ENCODE measurements at places on chromosomes 7 and 10.

DNA sequence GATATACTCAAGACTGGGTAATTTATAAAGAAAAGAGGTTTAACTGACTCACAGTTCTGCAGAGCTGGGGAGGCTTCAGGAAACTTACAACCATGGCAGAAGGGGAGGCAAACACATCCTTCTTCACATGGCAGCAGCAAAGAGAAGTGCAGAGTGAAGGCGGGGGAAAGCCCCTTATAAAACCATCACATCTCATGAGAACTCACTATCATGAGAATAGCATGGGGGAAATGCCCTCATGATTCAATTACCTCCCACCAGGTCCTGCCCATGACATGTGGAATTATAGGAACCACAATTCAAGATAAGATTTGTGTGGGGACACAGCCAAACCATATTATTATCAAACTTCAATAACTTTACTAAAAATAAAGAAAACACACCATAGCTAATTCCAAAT, 30.4 kb upstream of the JAZF1 start:
- no peak for DNase-seq

DNA sequence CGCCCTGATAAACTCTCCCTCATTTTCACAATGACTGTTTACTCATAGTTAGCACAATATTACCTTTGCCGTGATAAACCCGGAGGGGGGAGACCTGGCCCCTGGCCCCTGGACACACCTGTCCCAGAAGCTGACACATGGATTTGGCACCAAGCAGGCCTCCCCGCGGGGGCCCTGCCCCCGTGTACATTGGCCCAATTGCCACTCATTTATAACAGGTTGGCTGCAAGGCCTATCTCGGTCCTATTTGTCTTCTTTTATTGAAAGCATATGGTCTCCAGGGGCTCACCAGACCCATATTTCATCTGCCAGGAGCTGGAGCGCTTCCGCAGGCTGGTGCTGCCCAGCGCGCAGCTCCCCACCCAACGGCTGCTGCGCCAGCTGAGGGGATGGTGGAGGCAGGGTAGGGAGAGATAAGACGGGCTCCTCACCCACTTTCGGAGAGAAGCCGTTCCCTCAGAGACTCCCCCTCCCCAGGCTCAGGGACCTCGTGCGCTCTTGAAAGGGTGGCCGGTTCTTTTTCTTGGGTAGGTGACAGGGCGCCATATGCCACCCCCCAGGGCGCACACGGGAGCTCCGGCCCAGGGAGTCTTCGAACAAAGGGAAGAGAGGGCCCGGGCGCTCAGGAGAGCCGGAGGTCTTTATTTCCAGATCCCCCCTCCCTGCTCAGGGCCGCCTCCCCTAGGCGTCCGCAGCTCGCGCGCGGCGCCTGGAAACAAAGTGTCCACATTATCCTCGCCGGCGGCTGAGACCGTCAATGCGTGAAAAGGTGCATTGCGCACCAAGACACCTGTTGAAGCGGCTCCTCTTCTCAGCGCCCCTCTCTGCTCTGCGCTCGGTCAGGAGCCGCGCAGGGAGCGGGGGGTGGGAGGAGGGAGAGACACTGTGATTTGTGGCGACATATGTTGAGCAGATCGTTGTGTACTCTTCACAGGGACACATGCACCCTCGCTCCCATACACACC, 4.3 kb upstream of the NEUROG3 start:
- peak; percentile 75 for DNase-seq

DNA sequence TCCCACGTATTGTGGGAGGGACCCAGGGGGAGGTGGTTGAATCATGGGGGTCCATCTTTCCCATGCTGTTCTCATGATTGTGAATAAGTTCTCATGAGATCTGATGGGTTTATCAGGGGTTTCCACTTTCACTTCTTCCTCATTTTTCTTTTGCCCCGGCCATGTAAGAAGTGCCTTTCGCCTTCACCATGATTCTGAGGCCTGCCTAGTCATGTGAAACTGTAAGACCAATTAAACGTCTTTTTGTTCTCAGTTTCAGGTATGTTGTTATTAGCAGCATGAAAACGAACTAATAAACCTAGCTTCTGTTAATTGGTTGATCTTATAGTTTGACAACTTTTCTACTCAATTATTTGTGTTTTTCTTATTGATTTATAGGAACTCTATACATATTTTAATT, 206.3 kb downstream of the NXPH1 start:
- DNase-seq: no peak

GRCh38 chr7:5050676-5051075, 5.0 kb downstream of the RBAK start:
- no peak for DNase-seq

- DNase-seq: no peak
Observed at GRCh38 chr7:43764039-43764761, 5.7 kb downstream of the BLVRA start.

GRCh38 chr7:149776289-149776688, 2.9 kb upstream of the ZNF467 start:
- DNase-seq: no peak

DNA sequence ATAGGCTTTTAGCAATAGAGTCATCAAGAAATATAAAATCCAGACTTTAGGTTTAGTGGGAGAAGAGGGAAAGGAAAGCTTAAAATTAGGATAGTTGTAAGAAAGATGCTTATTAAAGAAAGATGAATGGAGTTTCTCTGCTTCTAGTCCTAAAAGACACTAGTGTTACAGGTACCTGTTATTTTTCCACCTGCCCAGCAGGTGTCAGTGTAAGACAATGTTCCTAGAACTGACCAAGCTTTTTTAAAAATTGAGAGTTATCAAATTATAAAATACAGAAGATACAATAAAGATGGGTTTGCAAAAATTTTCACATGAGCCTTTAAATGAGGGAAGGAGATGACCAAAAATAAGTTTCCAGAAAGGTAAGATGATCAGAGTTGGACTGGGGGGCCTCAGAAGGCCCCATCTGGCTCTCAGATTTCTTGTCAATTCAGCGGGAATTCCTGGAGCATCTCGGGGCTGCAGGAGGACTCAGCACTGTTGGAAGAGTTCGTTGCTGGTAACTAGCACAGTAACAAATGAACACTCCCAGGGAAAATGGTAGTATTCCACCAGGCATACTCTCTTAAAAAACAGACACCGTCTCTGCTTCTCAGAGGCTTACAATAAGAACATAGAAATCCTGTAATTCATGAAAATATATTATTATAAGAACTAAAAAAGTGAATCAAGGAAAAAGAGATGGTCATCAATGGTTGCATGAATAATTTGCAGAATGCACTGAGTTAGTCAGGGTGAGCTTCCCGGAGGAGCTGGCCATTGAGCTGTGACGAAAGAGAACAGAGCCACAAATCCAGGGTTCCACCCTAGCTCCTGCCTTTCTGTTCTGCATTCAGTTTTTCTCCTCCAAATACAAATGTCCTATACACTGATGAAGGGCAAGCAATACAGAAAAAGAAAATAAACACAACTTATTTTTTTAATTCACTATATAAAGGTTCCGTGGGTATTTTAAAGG, 71.8 kb upstream of the PIK3CG start:
- DNase-seq: peak; percentile 11

DNA sequence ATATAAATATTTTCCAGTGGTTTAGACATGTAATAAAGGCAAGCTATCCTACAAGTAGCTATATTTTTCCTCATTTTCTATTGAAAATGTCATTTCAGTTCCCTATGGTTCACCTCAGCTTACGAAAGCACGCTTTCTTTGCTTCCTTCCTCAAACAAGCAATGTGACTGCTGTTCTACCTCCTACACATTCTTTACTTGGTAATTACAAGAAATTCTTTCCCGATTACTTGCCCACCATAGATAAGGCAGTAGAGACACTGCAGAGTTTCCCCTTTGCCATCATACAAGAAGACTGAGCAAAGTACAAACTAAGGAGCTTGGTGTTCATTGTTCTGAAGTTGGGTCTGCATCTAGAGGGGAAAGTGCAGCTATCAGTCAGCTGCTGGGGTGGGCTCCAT, 249.4 kb downstream of the CRPPA start:
- no peak for DNase-seq

DNA sequence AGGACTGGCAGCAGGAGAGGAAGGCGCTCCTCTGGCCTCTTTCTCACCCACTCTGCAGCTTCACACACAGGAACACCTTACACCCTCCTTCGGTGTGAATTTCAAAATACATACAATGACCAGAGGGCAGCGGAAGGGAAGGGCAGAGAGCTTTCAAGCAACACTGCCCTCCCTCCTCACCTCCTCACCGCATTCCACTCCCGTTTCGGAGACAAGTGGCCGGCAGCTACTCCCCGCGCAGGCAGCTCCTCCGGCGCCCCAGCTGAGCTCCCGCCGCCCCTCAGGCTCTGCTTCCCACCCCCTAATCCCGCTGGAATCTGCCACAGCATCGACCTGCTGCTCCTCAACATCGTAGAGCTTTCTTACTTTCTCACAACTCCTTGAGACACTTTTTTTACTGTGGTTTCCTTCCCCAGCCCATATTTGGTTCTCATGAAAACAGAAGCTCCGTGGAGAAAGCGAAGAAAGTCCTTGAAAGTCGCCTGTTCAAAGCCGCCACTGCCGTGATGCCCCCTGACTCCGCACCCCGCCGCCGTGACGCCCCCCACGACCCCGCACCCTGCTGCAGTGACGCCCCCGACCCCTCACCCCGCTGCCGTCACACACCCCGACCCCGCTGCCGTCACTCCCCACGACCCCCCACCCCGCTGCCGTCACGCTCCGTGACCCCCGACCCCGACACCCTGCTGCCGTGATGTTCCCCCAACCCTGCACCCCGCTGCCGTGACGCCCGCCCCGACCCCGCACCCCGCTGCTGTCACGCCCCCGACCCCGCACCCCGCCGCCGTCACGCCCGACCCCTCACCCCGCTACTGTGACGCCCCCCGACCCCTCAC, 14.6 kb upstream of the GPER1 start:
- DNase-seq: no peak

GRCh38 chr10:75043256-75044131, 68.0 kb upstream of the SAMD8 start:
- no peak for DNase-seq

GRCh38 chr10:132399117-132400035, 2.4 kb downstream of the PWWP2B start:
- DNase-seq: no peak

DNA sequence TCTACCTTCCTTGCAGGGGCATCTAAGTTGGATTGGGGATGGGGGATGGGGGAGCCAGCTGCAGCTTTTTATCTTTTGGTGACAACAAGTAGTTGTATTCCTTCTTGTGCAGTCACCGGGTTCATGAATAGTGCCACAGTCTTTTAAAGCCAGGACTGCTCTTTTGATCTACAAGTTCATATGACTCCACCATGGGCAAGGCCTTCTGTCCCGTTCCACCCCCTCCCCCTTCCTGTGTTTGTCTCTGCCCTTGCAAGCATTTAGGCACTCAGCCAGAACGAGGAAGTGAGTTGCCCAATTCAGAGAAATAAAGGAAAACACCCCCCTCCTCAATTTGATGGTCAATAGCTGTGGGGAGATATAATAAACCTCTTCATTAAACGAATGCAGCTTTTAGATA, 44.8 kb upstream of the EGR2 start:
- DNase-seq: no peak

GRCh38 chr7:151177310-151177709, 9.7 kb downstream of the ASB10 start:
- no peak for DNase-seq

DNA sequence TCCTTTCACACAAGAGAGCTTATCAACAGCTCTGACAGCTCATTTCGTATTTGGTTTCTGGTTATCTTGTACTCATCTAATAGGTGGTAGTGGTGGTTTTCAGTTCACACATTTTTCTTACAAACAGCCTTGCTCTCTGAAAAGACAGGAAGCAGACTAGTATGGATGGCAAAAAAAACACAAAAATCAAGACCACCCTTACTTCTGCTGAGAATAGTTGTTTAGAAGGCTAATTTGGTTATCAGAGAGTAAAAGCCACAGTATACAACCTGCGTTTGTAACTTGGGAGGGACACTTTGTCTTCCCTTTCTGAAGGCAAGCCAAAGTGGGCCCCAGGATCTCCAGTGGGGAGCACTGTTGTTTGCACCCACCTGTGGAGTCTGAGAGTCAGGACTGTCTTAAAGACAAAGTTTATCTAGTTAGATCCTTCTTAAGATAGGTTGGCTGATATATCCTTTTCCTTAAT, 68.0 kb downstream of the PIP4K2A start:
- DNase-seq: no peak

GRCh38 chr10:6141296-6142151, 52.7 kb downstream of the RBM17 start:
- DNase-seq: no peak

DNA sequence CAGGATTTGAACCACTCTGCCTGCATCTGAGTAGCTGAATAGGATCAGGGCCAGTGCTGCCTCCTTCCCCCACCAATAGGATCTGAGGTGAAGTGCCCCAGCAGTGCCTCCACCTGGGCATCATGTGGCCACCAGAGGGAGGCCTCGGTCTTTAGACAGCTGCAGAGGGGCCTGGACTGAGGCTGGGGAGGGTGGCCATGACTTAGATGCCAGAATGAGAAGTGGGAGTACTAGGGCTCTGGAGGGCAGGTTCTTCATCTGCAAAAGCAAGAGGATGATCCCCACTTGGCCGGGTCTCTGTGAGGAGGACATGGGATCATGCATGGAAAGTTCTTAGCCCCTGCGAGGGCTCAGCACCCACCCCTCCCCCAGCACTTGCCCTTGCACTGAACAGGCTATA, 56.9 kb downstream of the NEUROG3 start:
- DNase-seq: peak; percentile 40

- peak; percentile 38 for DNase-seq
Observed at GRCh38 chr7:18889436-18889835, 228.0 kb downstream of the TWIST1 start.

- no peak for DNase-seq
Observed at GRCh38 chr10:48527756-48528155, 77.1 kb downstream of the ARHGAP22 start.

DNA sequence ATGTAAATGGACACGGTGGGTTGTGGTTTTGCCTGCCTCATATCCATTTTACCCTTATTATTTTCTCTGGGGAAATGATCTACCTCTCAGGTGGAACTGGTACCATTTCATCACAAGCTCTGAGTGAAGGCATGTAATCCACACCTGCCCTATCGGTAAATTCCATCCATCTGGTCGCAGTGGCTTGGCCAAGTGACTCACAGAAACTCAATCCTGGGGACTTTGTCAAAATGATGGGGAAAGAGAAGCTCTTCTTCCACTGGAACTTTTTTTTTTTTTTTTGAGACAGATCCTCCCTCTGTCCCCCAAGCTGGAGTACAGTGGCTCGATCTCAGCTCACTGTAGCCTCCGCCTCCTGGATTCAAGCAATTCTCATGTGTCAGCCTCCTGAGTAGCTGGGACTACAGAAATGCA, 48.2 kb upstream of the ANKRD1 start:
- no peak for DNase-seq

DNA sequence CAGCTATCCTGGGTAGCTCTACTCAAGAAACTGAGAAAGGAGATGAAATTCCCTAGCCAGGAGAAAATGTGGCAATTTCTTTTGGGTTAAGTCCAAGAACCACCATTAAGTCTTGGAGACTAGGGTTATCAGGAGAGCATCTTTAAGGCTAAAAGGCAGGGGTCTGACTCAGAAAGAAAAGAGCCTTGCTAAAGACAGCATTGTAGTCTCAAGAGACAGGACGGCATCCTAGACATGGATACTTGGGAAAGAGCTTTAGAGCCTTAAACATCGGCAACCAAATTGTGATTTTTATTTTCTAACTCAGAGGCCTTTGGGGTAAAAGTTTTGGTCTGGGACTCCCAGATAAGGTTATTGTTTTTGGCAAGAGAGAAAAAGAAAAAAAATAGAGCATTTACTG, 83.1 kb downstream of the FAS start:
- DNase-seq: no peak
